ENCODE measurements at places on chromosomes 3 and 15. TPM values are rescaled to one million over a fixed set of nuclear protein-coding genes. Genes with fewer than 3 reads are reported as not detected.

MEF2A gene
- total RNA-seq, result 70.8 TPM

NMNAT3 gene
- total RNA-seq, result 6.9 TPM

RLBP1 gene
- total RNA-seq, result 0.69 TPM

SLC7A14 gene
- total RNA-seq, result 32.1 TPM

PRR20G gene
- total RNA-seq, result not detected

KIF15 gene
- total RNA-seq, result 13.4 TPM

FANCD2OS gene
- not detected for total RNA-seq

CSPG5 gene
- 206 TPM for total RNA-seq

PTH1R gene
- total RNA-seq, result 4.2 TPM

SLC22A13 gene
- 0.69 TPM for total RNA-seq

ESYT3 gene
- total RNA-seq, result 4.4 TPM

SH3GL3 gene
- 52.8 TPM for total RNA-seq

ZDHHC23 gene
- total RNA-seq, result 11.3 TPM

P2RY1 gene
- 63.9 TPM for total RNA-seq

DYNC1LI1 gene
- total RNA-seq, result 106 TPM

CLEC3B gene
- total RNA-seq, result 34.4 TPM

CDHR4 gene
- total RNA-seq, result 0.23 TPM

SPATA12 gene
- not detected for total RNA-seq

HIGD2B gene
- not detected for total RNA-seq

PHLDB2 gene
- 5.8 TPM for total RNA-seq

MAPKAPK3 gene
- total RNA-seq, result 8.3 TPM

CFAP161 gene
- total RNA-seq, result 5.3 TPM

Measured in diencephalon (tissue), 1 donor.